ENCODE measurements at places on chromosomes 12 and 14. TPM values are rescaled to one million over a fixed set of nuclear protein-coding genes. Genes with fewer than 3 reads are reported as not detected.

- no peak for DNase-seq
These were observed 3.9 kb upstream of the ESYT1 start for GRCh38 chr12:56124133-56124532.

Gene ADIPOR2
- total RNA-seq: 76.0 TPM

- no peak for DNase-seq
These were observed 76.5 kb upstream of the DHRS4 start for GRCh38 chr14:23877111-23877510.

Gene PLA2G1B
- not detected for total RNA-seq

- DNase-seq: no peak
These were observed 8.8 kb downstream of the SERPINA10 start for GRCh38 chr14:94284221-94284620.

Gene BEST3
- total RNA-seq: not detected

DNA sequence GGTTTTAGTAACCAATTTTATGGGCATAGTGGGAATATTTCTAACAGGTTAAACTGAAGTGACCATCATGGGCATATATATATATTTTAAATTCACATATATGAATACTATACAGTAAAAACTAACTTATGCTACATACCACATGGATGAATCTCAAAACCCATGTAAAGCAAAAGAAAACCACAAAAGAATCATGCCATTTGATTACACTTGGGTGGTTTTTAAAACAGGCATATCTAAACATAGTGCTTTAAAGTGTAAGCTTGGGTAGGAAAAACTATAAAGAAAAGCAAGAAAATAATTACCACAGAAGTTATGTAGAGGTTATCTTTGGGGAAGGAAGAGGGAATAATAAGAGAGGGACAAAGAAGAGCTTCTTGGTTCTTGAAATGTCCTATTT is 326.1 kb downstream of the NAV3 start:
- DNase-seq: no peak

- DNase-seq: no peak
These were observed 147.1 kb upstream of the PLEKHA5 start for GRCh38 chr12:18982226-18982949.

- DNase-seq: no peak
These were observed 46.8 kb upstream of the VASH1 start for GRCh38 chr14:76714470-76714869.

Gene MYO1H
- total RNA-seq: not detected

Gene PSMD9
- total RNA-seq: 76.6 TPM

All from PC-9 (cell line).